GM23248 (cell line): ENCODE measurements at places on chromosomes 12 and 14.

DNA sequence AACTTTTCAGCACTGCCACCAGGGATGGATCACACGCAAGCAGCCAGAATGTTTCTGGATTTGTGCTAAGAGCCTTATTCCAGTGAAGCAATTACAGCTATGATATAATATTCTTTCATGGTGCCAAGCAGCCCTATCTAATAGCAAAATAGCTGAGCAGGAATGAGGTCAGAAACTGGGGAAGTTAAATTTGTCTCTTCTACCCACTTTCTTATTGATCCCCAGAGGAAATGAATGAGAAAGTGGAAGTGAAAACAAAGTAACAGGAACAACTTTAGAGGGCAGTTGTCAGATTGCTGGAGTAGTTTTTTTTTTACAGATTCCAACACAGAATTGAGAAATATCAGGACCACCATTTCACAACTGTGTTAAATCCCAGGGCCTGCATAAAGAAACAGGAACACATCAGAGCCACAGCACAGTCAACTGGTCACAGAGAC, 44.8 kb downstream of the GCH1 start:
- DNase-seq: no peak

- DNase-seq: peak; percentile 87
Observed at GRCh38 chr14:54116972-54117371, 160.3 kb upstream of the BMP4 start.

DNA sequence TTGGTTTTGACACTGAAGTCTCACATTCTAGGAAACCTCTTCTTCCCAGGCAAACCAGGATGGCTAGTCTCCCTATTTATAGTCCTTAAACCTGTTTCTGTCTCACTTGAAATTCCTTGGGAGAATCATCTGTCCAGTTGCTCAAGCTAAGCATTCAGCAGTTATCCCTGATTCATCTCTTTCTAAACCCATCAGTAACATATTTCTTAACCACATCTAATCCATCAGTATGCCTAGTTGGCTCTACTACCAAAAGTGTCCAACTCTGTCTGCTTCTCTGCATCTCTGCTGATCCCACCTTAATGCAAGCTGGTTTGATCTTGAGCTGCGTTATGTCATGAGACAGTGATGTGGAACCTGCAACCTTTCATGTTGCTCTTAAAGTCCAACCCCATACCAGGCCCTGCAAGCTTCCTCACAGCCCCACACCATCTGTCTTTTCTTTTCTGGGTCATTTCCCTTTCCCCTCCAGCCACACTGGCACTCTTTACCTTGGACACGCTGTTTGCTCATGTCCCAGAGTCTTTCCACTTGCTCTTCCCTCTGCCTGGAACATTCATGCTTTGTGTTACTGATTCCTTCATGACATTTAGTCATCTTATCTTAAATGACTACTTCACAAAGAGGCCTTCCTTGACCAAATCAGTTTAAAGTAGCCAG, 380.8 kb upstream of the RGS6 start:
- DNase-seq: peak; percentile 79

GRCh38 chr14:24941719-24942118, 108.2 kb downstream of the STXBP6 start:
- no peak for DNase-seq

- no peak for DNase-seq
Observed at GRCh38 chr12:3727877-3728632, 24.9 kb downstream of the CRACR2A start.

GRCh38 chr12:46126050-46126727, 135.8 kb upstream of the SCAF11 start:
- no peak for DNase-seq
